ENCODE measurements at places on chromosomes 7 and 10.
A peak's percentile ranks its signal among the peaks of the same experiment; 100 is the strongest.

DNA sequence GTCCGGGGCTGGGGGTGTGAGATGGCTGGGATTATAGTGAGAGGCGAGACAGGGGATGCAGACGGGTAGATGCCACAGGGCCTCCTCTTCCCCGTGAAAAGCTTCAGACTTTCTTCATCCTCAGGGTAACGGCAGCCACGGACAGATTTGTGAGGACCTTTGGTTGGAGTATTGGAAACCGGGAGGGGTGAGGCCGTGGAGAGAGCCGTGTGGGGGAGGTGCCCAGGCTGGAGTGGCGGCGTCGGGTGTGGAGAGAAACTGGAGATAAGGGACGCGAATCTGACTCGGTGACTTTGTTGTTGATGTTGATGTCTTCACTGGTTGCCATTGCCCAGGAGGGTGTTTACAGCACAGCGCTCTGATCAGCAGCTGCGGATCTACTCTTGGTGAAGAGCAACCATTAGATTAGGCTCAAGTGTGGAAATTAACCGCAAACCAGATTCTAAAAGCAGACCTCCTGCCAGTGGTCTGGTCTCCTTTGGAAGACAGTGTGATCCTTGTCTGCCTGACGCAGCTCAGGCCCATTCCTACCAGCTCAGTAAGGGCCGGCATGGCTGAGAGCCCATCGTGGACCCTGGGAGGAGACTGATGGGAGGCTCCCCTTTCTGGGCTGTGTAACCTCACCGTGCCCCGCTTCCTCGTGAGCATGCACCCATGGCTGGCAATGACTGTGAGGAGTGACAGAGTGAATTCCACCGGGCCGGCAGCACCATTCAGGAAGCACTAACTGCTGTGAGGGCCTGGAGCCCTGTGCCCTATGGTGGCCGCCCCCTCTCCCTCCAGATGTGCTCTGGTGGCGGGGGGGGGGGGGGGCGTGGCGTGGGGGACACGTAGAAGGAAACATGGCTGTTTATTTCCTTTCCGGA is 90.3 kb downstream of the INPP5A start:
- DNase-seq = peak; percentile 39

DNA sequence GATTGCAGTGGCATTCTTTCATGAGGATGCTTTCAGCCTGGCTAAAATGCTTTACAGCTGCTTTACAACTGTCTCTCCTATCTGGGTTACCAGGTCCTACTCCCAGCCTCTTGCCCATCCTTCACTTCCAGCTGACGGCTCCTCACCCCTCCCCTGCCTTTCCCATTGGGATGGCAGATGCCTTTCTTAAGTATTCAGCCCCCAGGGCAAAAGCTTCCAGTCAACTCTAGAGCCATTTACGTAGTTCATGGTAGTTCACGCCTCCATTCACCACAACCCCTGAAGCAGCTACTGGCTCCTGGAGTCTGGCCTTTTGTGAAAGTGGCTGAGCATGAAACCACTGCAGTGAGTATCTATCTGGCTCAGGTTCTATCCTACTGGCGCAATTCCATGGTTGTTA is 17.2 kb upstream of the BMPER start:
- no peak for DNase-seq

DNA sequence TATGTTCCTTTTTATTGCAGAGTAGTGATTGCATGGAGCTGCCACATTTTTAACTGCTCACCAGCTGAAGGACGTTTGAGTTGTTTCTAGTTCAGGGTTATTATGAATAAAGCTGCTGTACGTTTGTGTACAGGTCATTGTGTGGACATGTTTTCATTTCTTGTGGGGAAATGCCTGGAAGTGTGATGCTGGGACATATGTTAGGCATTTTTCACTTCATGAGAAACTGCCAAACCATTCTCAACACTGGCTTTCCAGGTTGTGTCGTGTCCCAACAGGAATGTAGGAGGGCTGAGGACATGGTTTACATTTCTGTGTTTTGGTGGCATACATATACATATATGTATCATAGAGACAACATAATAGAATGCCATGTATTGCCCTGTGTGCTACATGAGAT is 73.0 kb downstream of the NEURL1 start:
- DNase-seq = no peak

- peak; percentile 53 for DNase-seq
These were observed 30.6 kb upstream of the MTURN start for GRCh38 chr7:30104157-30104556.

DNA sequence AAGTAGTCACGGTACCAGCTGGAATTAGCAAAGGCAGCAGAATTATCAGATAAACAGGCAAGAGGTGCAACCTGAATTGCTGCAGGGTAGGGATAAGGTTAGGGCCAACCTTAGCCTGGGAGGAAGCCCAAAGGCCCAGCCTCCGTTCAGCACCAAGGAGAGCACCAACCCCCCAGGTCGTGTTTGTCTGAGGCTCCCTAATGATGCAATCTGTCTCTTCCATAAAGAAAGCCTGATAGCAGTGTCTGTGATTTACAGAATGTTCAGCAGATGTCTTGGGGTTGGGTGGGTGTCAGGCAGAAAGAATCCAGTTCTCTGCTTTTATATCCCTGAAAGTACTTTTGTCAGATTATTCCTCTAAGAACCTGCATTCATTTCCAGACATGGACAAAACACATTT is 328.4 kb upstream of the AOAH start:
- peak; percentile 69 for DNase-seq

- DNase-seq = no peak
These were observed 4.2 kb upstream of the HOXA13 start for GRCh38 chr7:27203964-27204594.

GRCh38 chr10:113746217-113746957 is 5.1 kb upstream of the PLEKHS1 start:
- DNase-seq = no peak

GRCh38 chr7:85172530-85172941 is 14.3 kb downstream of the SEMA3D start:
- DNase-seq = no peak

DNA sequence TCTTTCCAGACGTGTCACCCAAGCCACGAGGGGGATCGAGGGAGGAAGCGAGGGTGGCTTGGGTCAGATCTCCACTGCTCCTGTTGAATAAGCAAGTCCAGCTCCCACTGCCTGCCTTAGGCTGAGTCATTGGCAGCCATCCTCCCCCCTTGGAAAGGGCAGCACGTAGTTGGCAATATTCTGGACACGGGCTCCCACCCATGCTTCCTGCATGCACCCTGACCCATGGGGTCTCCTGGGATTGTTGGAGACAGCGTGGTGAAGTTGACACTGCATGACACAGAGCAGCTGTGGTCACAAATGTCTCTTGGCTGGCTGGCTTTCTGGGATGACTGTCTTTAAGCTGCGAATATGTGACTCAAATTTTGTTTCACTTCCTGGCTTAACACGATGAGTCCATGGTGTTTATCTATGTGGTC is 11.2 kb downstream of the BTBD16 start:
- DNase-seq = no peak

DNA sequence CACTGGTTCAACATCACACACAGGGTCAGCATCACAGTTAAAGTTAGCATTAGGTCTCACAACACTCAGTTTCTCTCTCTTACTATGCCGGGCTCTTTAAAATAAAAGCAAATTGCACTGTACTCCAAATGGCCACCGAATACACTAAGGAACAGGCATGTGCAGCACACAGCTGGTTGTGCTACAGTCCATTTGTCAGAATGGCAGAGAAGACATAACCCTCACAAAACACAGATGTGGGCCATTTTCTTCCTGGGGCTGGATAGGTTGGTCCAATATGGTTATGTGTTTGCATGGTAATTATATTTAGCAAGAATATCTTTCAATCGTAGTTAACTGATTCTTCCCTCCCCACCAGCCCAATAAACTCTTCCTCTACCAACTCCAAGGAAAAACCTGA is 9.0 kb downstream of the JCAD start:
- no peak for DNase-seq

DNA sequence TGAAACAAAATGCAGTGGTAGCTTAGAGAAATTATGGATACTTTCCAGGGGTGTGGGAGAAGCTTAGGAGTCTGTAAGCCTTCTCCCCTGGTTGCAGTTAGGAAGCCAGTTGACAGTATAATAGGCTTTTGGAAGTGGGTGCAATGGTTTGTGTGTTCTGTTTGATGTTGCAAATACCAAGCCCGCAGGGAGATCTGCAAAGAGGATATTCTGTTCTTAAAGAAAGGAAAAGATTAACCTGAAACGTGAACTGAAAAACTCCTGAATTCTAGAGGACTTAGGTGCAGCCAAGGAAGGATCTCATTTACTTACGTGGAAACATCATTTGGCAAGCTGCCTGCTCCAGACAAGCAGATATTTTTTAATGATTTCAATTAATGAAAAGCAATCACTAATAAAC is 496.6 kb downstream of the AUTS2 start:
- DNase-seq = no peak

DNA sequence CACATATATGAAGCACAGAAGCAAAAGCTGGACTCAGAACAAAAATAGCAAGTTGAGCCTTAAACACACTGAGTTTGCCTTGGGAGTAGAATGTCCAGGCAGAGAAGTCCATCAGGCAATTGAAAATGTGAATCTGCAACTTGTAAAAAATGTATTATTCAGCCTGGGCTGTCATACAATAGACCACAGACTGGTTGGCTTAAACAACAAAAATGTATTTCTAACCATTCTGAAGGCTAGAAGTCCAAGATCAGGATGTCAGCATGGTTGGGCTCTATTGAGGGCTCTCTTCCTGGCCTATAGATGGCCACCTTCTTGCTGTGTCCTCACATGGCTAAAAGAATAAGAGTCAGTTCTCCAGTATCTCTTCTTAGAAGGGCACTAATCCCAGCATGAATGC is 76.5 kb upstream of the CAPZA2 start:
- DNase-seq = no peak

Data from hematopoietic multipotent progenitor cell treated with erythropoietin and hydrocortisone succinate and interleukin-3 and kit ligand, for 6 days (in vitro differentiated cells).